Activated CD4-positive, alpha-beta T cell treated with anti-CD3 and anti-CD28 coated beads, Interleukin-2, amount 50 U/mL, for 24 hours (primary cell): ENCODE measurements at places on chromosomes 12 and 14.

GRCh38 chr14:22976620-22977433 is 5.5 kb downstream of the AJUBA start:
- no peak for DNase-seq

DNA sequence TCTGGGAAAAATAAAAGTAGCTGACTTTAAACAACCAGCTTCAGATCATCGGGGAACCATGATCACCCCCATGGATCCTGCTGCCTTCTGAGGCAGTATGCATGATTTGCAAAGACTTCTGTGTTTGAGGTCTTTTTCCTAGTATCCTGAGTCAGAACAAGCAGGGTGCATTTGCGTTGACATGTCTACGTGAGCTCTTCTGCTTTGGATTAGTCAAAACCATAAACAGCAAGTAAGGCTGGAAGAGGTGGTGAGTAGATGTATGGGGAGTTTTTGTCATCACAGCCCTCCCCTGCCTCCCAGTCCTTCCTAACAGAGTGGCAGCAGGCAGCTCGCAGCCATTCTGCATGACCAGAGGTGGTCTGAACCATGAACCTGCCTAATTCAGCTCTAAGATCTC is 24.1 kb downstream of the PLEKHG7 start:
- DNase-seq: no peak

GRCh38 chr12:123723765-123724164 is 11.6 kb downstream of the ATP6V0A2 start:
- DNase-seq: no peak

DNA sequence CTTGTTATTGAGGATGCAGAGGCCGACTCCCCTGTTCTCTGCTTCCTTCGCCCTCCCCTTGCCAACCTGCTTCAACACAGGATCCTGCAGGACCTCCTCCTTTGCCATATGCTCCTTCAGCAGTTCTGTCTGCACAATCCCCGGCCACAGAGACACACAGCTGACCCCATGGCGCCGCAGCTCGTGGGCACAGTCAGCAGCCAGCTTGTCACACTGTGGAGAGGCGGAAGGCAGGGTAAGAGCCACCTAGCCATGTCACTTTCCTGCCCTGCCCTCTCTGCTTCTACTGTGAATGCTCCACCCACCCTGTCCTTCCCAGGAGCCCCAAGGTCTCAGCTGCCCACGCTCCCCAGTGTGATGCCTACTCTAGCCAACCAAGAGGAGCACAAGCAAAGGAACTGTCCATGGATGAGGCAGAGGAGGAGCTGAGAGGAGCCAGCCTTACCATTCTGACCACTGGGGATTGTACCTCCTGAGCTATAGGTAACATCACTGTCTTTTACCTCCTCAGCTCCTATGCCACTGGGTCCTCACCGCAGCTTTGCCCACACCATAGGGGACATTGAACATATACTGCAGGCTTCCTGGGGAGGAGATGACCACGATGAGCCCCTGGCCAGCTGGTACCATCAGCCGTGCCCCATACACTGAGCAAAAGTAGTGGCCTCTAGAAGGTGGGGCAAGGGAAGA is 7.3 kb downstream of the DHRS1 start:
- DNase-seq: no peak

- no peak for DNase-seq
Measured at GRCh38 chr14:102695167-102695555, 82.1 kb upstream of the TRAF3 start.
